ENCODE measurements at places on chromosomes 5 and 9.
A peak's percentile ranks its signal among the peaks of the same experiment; 100 is the strongest.

- DNase-seq, result no peak
Measured at GRCh38 chr5:104951829-104952228, 1389.2 kb upstream of the NUDT12 start.

DNA sequence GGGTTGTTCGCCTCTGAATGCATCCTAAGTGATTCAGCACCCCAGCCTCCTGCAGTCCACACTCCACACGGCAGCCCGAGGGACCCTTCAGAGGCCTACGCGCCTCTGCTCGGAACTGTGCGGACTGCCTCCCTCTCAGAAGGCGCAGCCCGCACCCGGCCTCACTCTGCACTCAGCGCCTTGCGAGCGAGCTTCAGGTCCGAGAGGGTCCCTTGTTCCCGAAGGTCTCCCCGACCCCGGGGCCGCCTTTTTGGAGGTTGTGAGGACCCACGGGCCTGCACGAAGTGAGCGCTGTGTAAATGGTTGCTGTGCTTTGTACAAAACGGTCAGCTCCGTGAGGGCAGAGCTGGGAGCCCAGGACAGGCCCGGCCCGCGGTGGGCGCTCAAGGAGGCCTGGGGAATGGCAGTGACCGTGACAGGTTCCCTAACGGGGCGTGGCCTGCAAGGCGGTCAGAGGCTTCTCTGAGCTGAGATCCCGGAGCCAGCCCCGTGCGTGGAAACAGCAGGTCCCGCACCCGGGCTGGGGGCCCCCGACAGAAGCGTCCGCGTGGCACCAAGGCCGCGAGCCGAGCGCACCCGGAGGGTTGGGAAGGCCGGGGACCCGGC is 698 bp upstream of the CACNA1B start:
- DNase-seq, result no peak

DNA sequence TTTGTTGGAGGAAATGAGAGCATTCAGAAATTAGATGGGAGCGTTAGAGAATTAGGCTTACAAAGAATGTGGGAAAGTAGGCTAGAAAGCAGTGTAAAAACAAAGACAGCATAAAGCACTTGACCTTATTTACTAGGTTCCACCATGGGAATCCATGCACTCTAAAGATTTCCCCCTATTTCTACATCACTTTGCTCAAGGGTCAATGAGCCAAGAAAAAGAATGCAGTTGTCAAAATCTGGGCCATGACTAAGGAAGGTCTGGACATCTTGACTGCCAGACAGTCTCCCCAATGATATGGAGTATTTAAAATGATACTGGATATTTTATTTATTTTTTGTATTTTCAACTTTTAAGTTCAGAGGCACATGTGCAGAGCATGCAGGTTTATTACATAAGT is 3.4 kb downstream of the TLR4 start:
- DNase-seq, result no peak

- no peak for DNase-seq
Measured at GRCh38 chr5:74009502-74009901, 383.5 kb downstream of the ARHGEF28 start.

DNA sequence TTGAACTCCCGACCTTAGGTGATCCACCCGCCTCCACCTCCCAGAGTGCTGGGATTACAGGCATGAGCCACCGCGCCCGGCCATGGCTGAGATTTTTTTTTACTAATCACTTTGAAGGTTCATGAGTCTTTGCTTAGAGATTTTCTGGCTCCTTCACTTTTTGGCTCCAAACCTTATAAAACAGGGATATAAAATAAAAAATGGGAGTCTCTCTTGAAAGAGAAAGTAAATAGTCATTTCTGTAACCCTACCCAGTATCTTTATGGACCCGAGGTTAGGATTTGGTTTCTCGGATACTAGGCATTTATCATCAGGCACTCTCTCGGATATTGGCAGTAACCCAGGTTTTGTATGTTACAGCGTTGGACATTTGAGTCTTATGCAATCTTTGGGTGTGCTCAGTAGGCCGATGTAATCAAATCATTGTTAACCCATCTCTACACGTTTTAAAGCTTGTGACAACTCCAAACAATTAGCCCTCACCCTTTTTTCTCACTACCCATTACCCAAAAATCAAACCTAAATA is 25.3 kb downstream of the STXBP1 start:
- DNase-seq, result no peak

DNA sequence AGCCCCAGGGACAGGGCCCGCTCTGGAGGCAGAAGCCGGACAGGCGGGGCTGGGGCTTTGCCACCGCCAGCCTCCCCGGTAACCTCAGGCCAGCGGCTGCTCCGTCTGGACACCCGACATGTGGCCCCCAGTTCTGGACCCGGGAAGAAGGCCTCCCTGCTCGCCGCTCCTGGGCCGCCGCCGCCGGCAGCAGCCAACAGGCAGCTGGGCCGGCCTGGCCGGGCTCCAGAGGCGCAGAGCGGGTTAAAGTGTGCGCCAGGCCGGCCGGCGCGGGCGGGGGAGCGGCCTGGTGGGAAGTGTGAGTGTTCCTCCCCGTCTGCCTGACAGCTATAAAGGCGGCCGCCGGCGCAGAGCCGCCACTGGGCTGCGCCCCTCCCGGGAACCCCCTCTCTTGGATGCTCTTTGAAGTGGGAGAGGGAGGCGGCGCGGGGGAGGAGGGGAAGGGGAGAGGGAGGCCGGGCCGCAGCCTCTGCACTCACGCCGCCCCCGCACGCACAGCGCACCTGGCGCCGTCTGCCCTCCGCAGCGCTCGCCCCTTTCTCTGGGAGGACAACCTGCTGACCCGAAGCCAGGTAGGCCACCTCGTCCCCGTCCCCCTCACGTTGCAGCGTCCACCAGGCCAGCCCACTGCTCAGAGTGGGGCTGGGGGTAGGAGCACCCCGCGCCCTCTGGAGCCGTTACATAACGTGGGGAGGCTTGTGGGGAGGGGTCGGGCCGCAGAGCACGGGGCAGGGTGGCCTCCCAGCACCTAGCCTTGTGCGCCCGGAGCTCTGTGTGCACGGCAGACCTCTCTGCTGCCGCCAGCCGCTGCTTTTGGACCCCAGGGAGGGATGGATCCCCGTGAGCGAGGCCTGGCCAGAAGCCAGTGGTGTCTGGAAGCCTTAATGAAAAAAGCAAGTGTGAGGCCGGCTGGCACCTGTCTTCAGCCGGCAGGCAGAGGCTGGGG is at the start of gene ADAMTSL2:
ADAMTSL2 (plus strand) TSS at position 359 of the 946 bp plus-strand sequence. CDS start 2,009 bp downstream, outside the sequence.
- DNase-seq, result peak; percentile 41

- no peak for DNase-seq
Measured at GRCh38 chr5:150413176-150413901, 629 bp upstream of the CD74 start.

GRCh38 chr5:134545070-134545868 is 19.8 kb downstream of the JADE2 start:
- DNase-seq, result no peak

GRCh38 chr9:120043448-120043847 is 536.5 kb downstream of the CDK5RAP2 start:
- no peak for DNase-seq

GRCh38 chr5:96794757-96795156 is 13.0 kb downstream of the ERAP1 start:
- DNase-seq, result peak; percentile 47

DNA sequence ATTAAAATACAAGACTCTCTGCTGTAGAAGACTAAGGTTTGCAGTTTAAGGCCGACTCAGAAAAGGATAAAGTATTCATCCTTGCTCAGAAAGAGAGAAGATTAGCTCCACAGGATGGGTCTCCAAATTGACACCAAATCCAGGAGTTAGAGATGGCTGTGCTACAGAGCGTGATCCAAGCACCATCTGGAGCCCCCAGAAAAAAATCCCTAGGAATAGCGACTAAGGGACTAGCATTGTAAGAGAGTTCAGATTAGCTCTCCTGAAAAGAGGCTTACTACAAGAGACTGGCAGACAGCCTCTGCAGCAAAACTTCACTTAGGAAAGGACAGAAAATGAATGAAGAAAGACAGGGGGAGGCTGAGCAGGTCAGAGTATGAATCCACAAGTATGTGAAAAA is 3.7 kb downstream of the SIL1 start:
- DNase-seq, result no peak

GRCh38 chr5:113806250-113806649 is 292.8 kb downstream of the YTHDC2 start:
- no peak for DNase-seq

DNA sequence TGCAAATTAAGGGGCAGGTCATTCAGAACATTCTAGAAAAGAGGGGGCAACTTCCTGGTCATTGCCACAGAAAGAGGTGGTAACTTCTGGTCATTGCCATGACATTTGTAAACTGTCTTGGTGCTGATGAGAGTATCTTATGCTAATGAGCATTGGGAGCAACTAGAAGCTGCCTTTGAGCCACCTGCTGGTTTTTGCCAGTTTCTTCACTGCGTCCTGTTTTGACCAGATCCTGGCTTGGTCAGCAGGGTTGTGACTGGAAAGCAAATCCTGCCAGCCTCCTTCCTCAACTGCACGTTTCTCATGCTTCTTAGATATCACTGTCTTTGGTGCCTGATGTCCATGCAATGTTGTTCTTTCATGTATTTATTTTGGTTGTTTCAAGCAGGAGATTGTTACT is 53.2 kb upstream of the SPATA31C2 start:
- no peak for DNase-seq

DNA sequence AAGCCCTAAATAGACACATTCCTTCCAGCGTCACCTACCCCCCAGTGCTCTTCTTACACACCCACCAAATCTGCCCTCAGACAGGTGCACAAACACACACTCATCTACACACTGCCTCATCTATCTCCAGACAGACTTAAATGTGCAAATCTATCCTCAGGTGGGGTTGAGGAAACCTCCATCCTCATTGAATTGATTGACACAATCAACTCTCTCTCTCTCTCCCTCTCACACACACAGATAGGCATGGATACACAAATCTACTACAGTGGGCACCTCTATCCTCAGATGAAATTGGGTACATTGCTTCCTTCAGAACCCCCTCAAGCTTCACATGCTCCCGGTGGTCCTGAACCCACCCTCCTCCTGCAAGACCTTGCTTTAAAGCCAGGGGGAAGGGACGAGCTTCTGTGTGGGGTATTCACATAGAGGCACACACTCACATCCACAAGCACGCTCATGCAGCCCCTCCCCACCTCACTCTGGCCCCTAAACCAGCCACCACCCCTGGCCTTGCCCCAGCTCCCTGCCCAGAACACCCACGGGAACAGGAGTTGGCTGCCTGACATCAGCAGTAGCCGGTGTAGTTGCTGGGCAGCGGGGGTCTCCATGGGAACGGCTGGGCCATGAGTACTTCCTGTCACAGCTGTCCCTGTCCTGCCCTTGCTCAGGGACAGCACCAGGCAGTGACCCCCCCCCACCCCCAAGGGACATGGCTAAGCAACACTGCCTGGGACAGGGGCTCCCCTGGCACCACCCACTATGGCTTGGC is 22.8 kb downstream of the PCDH1 start:
- DNase-seq, result no peak

DNA sequence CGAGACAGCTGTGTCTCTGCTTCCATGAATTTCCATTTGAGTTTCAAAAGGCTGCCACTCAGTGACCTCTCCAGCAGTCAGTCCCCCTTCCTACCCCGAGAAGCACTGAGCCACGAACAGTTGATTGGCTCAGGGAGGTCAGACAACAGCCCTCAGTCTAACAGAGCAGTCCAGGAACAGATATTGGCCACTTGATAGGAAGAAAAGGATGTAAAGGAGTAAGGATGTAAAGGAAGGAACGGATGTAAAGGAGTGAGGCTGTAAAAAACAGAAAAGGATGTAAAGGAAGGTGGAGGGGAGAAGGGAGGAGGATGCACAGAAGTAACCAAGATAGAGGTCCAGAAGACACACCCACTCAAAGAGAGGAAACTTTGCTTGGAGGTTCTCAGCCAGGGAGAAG is 3.2 kb upstream of the NR4A3 start:
- no peak for DNase-seq

DNA sequence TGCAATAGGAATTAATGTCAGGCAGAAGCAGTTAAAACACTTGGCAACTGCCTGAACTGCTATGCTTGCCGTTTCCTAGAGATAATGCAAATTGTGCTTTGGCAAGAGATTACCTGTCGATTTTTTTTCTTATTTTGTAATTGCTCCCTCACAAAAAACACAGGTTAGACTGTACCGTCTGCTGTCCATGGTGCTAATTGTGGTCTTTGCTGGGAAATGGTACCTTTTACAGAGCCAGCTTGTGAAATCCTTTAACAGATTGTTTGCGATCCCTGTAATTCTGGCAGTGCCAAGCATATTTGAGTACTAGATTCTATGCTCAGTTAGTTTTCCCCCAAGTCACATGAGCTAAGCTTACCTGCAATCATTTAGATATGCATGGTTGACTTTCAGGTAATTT is 2125.8 kb upstream of the WWC1 start:
- DNase-seq, result no peak

DNA sequence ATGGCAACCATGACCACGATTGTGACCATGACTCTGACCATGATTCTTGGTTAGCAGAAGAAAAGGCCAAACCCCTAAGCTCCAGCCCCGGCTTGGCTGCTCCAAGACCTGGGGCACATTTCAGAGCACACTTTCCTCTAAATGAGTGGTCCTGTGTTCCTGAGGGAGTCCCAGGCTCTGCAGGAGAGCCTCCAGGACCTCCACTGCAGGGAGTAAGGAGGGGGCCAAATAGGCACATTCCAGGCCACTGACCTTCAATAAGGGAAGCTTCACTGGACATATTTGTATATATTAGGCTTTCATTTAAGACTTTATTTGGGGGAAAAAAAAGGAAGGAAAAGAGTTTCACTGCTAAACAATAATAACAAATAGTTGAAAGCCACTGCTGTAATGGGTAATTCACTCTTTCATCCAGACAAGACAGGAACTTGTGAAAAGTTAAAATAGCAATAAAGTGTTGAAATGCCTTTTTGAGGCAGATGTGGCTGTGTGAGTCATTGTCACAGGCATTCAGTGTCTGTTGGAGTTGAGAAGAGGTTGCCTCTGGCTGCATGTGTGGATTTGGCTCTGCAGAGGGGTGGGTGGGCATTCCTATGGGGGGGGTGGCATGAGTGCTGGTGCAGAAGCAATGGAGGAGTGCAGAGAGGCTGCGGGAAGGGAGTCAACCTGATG is 63.9 kb upstream of the TGFBR1 start:
- DNase-seq, result no peak

- DNase-seq, result no peak
Measured at GRCh38 chr5:53902296-53902907, 342.0 kb downstream of the NDUFS4 start.

- DNase-seq, result no peak
Measured at GRCh38 chr5:143836161-143836725, 24.3 kb downstream of the HMHB1 start.

DNA sequence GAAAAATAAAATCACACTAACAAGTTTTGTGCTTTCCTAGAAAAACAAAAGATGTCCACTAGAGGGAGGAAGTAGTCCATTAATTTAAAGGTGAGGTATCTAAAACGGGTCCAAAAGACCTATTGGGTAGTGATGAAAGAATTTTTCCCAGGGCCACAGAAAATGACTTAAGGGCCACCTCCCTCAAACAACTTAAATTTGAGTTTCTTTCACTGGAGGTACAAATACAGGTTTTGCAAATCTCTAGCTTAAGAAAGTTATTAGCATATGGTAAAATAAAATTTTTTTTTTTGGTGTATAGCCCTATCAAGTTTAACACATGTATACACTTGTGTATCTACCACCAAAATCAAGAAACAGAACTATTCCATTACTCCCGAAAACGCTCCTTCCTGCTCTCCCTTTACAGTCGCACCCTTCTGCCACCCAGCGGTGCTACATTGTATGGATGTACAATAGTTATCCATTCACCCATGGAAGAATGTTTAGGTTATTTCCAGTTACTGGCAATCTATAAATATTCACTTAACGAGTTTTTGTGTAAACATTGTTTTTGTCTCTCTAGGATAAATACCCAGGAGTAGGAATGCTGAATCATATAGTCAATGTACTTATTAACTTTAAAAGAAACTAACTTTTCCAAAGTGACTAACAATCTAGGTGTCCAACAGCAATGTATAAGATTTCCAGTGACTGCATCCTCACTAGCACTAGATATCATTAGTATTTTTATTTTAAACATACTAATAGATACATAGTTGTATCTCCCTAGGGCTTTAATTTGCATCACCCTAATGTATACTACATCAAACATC is 21.9 kb downstream of the DEPDC1B start:
- no peak for DNase-seq
